KBM-7 (cell line): ENCODE measurements at places on chromosomes 11 and 22.

DNA sequence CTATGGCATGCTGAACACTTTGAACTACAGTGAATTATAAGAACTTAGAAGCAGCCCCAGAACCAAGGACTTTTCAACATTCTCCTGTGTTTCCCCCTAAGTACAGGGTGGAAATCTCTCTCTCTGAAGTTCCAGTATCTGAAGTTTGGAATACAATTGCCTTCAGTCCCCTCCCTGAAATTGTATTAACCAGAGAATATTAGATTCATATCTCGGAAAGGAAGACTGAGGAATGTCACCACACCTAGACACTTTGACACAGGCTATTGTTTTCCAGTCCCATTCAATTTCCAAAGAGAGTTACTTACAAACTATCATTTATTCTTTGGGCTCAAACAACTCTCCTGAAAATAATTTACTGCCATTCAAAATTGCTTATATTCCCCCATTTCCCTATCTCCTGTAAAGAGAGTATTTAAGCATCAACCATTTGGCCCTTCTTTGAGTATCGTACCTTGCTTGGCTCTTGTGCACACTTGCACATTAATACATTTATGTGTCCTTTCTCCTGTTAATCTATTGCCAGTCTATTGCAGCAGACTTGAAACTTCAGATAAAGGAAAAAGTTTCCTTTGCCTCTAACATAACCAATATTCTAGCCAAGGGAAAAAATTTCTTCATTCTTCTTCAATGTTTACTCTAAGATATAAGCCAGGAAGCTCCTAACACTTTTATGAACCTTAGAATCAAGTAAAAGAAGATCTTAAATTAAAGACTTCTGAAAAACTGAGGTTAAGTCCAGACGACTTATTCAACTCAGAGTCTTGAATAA is 402.4 kb upstream of the DDI1 start:
- no peak for DNase-seq

DNA sequence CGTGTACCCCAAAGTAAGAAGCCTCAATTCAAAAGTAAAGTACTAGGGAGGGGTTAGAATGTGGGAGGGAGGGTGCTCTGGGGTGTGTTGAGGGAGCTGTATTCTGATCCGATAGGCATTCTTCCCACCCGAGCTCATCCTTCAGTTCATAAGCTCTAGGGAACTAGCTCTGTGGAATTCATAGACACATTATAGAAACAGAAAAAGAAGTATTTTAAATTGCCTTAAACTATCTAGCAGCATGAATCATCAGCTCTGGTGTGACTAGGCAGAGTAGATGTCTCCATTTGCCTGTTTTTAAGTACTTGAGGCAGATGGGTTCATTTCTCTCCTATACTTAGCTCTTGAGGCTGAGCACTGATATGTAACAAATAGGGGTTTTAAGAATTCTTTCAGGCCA is 7.3 kb upstream of the SGSM3 start:
- DNase-seq = no peak

- DNase-seq = no peak
Measured at GRCh38 chr11:17010851-17011420, 3.3 kb downstream of the PLEKHA7 start.

GRCh38 chr11:113974741-113975470 is at the start of gene HTR3A:
TSS of gene HTR3A (plus strand) at chr11:113975108. CDS start at chr11:113975326, 218 bp downstream.
- no peak for DNase-seq

GRCh38 chr11:86047275-86047991 is 21.5 kb downstream of the PICALM start:
- no peak for DNase-seq

DNA sequence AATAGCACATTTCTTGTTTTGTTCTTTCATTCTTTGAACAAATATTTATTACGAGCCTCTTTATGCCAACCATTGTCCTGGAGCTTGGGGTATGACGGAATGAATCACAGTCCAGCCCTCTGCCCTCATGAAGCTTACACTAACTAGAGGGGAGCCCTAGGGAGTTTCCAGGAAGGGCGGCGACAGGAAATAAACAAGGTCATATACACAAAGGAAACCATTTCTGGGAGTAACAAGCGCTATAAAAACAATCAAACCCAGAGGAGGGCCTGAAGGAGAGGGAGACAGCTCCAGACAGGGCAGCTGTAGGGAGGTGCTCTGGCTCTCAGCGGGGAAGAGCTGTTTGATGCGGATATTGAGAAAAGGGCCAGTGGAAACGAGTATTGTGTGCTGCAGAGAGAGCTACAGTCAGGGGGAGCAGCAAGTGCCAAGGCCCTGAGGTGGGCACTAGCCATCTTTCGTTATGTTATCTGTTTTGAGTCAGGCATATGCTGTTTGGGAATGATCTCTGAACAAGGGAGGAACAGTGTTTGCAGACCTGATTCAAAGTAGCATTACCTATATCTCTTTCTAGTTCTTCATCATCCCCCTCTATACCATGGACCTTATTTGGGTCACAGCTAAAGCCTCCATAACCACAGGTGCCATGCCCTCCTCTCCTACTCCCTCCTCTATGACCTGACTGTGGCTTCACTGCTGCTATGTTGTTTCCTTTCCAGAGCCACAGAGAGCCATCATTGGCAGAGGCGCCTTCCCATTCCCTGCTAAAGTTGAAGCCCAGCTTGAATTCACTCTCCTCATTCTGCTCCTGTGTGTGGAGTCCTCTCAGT is 15.3 kb upstream of the ZBTB16 start:
- no peak for DNase-seq

DNA sequence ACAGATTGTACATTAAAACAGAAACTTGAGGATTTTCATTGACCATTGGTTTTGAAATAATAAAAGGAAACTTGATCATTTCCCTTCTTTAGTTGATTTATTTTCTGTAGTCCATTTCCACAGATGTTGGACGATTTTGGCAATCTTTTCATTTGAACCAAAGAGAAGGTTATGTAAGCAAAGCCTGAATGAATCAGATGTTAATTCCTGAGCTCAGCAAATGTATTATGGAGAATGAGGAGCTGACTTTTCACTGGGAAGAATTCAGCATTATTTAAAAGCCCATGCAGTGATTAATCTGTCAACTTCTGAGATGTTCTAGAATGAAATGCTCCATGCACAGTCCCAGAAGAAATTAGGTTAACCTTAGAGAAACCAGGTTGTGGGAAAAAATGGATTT is 29.0 kb downstream of the ELMOD1 start:
- no peak for DNase-seq

GRCh38 chr11:120067438-120068113 is 70.3 kb downstream of the TRIM29 start:
- DNase-seq = no peak
